Left colon (tissue), 2 donors: ENCODE measurements at places on chromosomes 1 and 21. TPM values are rescaled to one million over a fixed set of nuclear protein-coding genes. Genes with fewer than 3 reads are reported as not detected.
A peak's percentile ranks its signal among the peaks of the same experiment; 100 is the strongest.

DNA sequence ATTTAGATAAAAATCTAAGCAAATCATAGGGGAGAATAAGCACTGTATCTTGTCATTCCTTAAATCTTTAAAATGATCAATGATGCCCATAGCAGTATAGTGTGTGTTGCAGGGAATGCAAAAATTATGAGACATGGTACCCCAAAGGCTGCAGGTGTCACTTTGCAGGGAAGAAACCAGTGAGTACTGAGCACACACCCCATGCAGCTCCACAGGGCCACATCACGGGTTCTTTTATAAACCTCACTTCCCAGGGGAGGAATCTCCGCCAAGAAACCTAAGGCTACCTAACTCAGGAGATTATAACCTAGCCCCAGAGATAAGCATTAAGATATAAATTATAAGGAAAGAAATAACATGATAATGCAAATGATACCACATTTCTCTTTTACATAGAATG is 115.6 kb downstream of the APP start:
- no peak for DNase-seq

- DNase-seq: no peak
Measured at GRCh38 chr1:201565771-201566528, 27.0 kb downstream of the NAV1 start.

DNA sequence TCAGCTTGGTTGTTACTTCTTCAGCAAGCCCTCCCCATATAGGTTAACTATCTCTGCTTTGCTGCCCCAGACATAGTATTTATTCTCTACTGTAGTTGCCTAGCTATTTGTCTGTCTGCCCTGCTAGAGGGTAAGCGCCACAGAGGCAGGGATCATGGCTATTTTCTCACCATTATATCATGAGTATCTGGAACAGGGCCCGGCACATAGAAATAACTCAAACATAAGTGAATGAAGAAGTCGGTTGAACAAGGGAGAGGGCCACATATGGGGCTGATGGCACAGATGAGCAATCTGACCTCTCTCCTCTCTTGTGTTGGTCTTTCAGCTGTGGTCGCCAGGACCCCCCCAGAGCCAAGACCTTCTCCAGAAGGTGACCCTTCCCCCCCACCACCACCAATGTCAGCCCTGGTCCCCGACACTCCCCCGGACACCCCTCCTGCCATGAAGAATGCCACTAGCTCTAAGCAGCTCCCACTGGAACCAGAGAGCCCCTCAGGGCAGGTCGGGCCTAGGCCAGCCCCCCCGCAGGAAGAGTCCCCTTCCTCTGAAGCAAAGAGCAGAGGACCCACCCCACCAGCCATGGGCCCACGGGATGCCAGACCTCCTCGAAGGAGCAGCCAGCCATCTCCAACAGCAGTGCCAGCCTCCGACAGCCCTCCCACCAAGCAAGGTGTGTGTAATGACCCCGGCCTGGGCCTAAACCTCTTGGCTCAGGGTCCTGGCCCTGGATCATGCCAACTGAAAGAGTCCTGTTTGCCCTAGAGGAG is 14.9 kb downstream of the MAP7D1 start:
- no peak for DNase-seq

UBL4B gene
- total RNA-seq: not detected

DNA sequence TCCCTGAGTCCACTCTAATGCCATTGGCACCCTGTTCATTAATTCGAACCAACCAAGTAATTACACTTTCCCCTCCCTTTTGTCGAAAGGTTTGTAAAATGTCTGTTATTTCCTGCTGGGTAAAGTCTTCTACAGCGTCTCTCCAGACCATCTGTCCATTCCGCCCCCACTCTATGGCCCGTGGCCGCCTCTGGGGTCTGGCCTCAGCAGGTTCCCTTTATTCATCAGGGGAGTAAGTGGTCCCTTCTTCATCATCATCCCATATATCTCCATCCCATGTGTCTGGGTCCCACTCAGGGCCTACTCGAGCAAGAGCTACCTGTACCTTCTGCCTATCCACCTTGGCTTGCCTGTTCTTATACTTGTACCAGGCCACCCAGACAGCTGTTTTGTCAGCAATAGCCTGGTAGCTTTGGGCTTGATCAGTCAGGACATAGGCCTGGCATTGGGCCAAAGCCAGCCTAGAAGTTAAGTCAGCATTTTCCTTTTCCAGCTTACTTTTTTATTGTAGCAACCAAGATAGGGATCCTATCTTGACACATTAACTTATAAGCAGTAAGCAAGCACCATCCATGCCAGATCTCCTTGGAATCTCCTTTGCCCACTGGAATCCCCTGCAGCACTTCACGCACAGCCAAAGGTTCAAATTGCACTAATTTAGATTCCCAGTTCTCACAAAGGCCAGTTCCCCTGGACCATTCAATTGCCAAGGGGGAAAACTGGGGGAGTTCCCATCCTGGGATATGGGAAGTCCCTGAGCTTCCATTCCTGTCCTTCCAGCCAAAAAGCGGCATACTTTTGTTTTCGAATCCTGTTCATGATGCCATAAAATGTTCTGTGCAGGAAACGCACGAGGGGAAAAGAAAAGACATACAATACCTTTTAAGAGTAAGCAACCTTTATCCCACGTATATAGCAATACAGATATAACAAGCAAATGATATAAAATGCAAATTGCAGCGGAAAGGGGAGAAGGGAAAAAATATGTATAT is 6.6 kb upstream of the STUM start:
- DNase-seq: peak; percentile 62

UQCRHL gene
- total RNA-seq: 2.6 TPM

OR2T35 gene
- total RNA-seq: not detected

DNA sequence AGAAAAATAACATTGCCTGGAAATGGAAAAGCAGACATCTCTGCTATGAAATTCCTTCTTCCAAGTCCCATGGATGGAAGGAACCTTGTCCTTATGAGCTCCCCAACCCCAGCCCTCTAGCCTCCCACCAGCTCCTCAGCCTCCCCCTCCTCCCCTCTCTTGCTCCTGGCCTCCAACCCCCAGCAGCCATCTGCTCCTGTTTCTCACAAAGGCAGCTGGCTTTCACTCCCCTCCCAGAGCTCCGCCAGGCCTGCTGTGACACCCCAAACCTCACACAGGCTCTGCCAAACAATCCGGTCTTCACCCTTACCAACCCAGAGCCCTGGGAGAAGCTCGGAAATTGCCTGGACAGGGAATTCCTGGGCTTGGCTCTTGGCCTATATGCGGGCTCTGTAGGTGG is 69.2 kb downstream of the KLHDC7A start:
- DNase-seq: no peak

- no peak for DNase-seq
Measured at GRCh38 chr1:107786203-107786845, 178.7 kb downstream of the VAV3 start.

DNA sequence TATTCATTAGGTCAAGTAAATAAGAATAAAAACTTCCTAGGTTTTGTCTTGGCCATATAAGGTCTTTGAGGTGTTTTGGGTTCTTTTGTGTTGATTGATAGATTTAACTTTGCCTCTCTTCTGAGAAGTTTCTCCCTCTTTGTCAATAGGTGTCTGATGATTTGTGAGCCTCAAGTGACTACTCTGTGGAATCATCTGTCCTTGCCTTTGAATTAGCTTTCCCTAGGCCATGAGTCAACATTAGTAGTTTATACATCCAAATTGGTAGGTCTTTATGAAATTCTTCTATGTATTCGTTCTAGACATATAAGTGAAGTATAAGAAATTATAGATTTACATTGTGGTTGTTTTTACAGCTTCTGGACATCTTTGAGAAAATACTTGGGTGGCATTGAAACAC is 864.4 kb downstream of the USP25 start:
- no peak for DNase-seq

- no peak for DNase-seq
Measured at GRCh38 chr21:18518054-18518481, 114.5 kb upstream of the TMPRSS15 start.

DNA sequence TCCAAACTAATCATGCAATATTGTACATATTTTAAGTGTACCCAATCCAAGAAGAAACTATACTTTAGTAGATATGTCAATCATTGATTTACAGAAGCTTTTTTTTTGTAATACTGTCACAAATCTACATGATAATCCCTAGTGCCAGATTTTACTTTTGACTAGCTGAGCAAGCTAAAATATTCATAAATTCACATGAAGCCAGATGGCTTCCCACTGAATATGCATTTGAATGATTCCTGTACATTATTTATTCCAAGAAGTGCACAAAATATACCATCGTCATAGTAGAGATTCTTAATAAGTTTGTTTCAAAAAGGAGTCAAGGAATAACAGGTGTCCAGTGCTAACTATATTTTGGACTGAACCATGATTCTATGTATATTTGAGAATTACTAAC is 17.2 kb downstream of the FPGT start:
- DNase-seq: no peak

DNA sequence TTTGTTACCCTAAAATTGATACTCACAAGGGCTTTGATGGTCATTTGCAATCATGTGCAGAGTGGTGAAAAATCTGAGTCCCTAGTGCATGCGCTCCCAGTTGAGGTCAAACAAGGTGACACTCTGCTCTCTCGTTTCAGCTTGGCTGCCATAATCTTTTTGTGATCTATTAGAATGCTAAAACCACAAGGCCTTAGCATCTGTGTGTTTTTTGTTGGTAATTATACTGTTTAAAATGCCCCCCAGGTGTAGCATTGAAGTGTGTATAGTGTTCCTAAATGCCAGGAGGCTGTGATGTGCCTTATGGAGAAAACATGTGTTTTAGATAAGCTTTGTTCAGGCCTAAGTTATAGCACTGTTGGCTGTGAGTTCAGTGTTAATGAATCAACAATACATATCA is 89.3 kb downstream of the PLD5 start:
- no peak for DNase-seq

- no peak for DNase-seq
Measured at GRCh38 chr1:201391651-201392511, 7.2 kb downstream of the LAD1 start.

DNA sequence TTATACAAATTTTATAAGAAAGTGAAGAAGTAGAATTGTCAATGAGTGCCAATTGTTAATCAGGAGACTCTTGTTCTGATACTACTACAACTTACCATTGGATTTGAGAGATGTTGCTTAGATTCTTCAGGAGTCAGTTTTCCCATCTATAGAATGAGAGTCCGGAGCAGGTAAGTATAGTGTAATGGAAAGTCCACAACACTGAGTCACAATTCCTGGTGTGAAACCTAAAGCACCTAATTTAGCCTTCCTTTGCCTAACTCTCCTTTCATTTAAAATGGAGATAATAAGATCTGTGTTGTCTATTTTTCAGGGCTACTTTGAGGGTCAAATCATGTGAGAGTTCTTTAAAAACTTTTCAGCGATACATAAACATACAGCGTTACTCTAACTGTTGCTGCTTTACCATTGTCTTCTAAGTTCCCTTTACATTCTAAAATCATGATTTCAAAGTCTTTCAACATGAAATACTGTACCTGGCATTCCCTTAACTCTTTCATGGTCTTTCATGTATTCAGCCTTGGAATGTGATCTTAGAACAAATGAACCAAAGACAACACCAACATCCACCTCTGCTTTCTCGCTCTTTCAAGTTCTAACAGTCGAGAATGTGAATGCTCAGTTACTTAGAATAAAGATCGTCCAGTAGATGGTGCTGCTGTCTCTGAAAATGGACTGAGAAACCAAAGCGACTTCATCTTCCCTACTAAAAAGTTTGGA is 90.9 kb downstream of the SLC30A10 start:
- no peak for DNase-seq

DNA sequence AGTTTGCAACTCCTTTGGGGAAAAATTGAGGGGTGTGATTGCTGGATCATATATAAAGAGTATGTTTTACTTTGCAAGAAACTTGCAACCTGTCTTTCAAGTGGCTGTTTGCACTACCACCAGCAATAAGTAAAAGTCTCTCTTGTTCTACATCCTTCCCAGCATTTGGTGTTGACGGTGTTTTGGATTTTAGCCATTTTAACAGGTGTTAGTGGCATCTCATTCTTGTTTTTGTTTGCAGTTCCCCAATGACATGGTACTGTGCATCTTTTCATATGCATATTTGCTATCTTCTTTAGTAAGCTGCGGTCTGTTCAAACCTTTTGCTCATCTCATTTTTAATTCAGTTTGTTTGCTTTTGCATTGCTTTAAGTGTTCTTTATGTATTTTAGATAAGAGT is 535.5 kb downstream of the LRRIQ3 start:
- no peak for DNase-seq

DNA sequence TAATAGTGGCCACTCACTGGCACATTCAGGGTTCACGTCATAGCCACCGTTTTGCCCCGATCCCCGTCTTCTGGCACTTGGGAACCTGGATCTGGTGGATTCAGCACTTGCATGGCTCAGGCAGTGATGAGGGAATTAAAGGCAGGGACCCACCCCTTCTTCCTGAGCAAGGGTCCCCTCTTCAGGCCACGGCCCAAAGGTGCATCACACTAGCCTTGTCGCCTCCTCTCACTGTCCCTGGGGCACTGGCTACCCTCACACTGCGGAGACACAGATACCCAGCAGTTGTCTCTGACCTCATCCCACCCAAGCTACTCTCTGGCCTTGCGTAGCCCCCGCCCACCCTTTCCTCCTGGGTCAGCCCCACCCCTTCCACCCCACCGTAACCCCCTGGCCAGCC is 19.9 kb upstream of the LDLRAP1 start:
- no peak for DNase-seq

SPEN gene
- 46.7 TPM for total RNA-seq

KAZN gene
- 14.2 TPM for total RNA-seq

DNA sequence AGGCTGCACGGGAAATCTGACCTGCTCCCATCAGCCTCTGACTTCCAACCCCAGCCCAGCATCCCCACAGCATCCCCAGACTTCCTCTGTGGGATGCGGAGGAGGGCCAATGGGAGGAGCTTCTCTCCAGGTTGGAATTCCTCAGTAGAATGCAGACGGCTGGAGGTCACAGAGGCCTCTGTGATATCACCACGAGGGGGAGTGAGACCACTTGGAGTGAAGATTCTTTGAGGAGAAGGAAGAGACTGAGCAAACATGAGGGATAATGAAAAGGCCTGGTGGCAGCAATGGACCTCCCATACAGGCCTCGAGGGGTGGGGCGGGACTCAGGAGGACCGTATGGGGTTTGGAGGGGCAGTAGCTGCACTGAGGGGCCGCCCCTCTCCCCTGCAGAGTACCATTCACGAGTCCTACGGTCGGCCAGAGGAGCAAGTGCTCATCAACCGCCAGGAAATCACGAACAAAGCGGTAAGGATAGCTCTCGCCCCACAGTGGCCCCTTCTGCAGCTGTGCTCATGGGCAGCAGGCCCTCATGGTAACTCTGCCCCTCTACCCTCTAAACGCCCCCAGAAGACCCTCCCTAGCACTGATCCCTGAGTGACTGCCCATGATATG is at the start of gene CATSPER4:
Gene CATSPER4 (plus strand): TSS at position 230 of the 615 bp plus-strand sequence. CDS start 26 bp downstream, at position 256.
- no peak for DNase-seq

GRCh38 chr1:223214261-223214807 is 71.3 kb upstream of the TLR5 start:
- DNase-seq: no peak

OR2M3 gene
- total RNA-seq: not detected

- DNase-seq: no peak
Measured at GRCh38 chr1:162319493-162320175, 57.0 kb downstream of the SPATA46 start.

DNA sequence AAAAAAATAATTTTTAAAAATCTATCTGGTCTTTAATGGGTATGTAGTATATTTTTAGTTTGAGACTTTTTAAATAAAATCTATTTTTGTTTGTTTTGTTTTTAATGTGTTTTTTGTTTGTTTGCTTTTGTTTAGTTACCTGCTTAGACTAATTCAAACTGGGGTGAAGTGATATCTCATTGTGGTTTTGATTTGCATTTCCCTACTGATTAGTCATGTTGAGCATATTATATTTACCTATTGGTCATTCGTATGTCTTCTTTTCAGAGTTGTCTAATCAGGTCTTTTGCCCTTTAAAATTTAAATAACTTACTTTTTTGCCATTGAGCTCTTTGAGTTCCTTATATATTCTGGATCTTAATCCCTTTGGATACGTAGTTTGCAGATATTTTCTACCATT is 20.3 kb downstream of the CD1B start:
- DNase-seq: no peak
